ENCODE measurements at places on chromosomes 5 and 9. TPM values are rescaled to one million over a fixed set of nuclear protein-coding genes. Genes with fewer than 3 reads are reported as not detected.

GRCh38 chr5:111937094-111937493, 180.1 kb upstream of the NREP start:
- no peak for DNase-seq

GRCh38 chr9:85599540-85600105, 142.1 kb downstream of the AGTPBP1 start:
- DNase-seq = no peak

DNA sequence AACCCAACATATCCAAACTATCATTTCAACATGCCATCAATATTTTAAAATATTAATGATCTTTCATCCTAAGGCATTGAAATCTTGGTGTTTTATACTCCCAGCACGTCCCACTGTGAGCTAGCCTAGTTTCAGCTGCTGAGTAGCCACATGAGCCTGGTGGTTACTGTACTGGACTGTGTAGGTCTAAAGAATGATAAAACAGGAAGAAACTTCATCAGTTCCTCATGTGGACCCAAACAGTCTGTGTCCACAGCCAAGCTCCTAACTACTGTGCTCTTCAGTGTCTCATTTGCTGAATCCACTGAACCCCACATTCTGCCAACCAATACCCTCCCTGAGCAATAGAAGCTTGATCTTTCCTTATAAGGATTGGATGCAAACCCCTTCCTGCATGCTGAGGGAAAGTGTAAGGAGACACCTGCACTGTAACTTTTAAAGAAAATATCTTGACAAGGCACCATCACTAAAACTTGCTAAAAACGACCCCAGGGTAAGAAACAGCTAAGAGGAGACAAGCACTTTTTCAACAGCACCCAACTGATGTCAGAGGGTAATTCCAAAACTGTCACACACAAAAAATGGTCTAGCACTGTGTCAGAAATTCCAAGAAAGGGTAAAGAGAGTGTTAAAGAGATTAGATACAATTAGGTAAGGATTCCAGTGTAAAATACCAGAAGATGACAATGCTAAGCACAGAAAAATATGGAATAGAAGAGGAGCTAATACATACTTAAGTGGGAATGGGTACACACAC, 126.9 kb downstream of the SPOCK1 start:
- no peak for DNase-seq

The IFNK gene
- total RNA-seq = not detected

The HARS2 gene
- 24.6 TPM for total RNA-seq

The ADAM19 gene
- total RNA-seq = 24.0 TPM

GRCh38 chr5:131224387-131225201, 39.3 kb upstream of the CDC42SE2 start:
- peak; percentile 58 for DNase-seq

- no peak for DNase-seq
These were observed 134.6 kb downstream of the RAB3C start for GRCh38 chr5:58717303-58718007.

The PRUNE2 gene
- total RNA-seq = 41.5 TPM

- DNase-seq = no peak
These were observed 164.8 kb downstream of the ZSWIM6 start for GRCh38 chr5:61496860-61497259.

GRCh38 chr9:93232388-93232960, 48.5 kb downstream of the WNK2 start:
- DNase-seq = no peak

GRCh38 chr5:135561266-135561665, 17.5 kb downstream of the CXCL14 start:
- DNase-seq = no peak

GRCh38 chr9:99607842-99608448, 213.7 kb upstream of the NR4A3 start:
- DNase-seq = no peak

GRCh38 chr5:14917719-14918118, 46.1 kb upstream of the ANKH start:
- no peak for DNase-seq

The ZNF879 gene
- 5.1 TPM for total RNA-seq

DNA sequence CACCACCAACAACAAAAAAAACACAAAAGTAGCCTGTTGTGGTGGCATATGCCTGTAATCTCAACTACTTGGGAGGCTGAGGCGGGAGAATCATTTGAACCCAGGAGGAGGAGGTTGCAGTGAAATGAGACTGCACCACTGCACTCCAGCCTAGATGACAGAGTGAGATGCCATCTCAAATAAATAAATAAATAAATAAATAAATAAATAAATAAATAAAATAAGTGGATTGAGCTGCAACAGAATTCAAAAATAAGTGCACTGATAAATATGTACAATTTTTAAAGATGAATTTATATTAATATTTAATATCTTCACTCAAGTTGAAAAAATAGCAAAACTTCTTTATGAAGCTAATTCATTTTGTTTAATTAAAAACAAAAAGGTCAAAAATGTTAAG, 259.6 kb downstream of the IRX2 start:
- no peak for DNase-seq

- no peak for DNase-seq
These were observed 209.1 kb downstream of the ADGRV1 start for GRCh38 chr5:90767710-90768109.

DNA sequence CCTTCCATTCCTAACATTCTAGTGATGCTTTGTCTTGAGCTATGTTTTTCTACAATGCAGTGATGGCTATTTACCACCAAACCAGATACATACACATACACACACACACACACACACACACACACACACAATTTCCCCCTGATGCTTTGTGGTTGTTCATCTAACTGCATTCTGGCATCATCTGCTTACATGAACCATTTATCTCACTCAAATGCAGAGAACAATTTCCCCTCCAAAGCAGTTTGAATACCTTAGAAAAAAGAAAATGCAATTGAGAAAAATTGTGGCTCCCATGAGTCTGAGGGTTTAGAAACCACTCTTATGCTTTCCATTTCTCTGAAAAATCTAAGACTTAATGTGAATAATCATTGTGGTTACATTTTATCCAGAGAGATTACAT, 1024.8 kb downstream of the TLE4 start:
- DNase-seq = no peak

The OBP2B gene
- total RNA-seq = not detected

DNA sequence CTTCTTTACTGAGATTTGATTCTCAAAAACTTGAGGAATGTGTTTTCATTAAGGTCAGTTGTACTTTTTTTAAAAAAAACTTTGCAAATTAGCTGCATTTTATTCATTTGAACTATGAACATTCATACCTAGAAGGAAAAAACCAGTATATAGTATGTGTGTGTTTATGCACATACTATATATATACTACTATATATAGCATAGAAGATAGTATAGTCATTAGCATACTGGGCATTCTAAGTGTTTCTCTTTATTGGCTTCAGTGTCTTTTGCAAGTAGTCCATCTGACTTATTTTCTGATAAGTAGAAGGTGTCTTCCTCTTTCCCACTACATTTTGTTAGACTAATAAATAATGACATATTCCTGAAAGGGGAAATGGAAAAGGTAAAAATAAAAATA, 33.0 kb downstream of the ELOVL7 start:
- no peak for DNase-seq

DNA sequence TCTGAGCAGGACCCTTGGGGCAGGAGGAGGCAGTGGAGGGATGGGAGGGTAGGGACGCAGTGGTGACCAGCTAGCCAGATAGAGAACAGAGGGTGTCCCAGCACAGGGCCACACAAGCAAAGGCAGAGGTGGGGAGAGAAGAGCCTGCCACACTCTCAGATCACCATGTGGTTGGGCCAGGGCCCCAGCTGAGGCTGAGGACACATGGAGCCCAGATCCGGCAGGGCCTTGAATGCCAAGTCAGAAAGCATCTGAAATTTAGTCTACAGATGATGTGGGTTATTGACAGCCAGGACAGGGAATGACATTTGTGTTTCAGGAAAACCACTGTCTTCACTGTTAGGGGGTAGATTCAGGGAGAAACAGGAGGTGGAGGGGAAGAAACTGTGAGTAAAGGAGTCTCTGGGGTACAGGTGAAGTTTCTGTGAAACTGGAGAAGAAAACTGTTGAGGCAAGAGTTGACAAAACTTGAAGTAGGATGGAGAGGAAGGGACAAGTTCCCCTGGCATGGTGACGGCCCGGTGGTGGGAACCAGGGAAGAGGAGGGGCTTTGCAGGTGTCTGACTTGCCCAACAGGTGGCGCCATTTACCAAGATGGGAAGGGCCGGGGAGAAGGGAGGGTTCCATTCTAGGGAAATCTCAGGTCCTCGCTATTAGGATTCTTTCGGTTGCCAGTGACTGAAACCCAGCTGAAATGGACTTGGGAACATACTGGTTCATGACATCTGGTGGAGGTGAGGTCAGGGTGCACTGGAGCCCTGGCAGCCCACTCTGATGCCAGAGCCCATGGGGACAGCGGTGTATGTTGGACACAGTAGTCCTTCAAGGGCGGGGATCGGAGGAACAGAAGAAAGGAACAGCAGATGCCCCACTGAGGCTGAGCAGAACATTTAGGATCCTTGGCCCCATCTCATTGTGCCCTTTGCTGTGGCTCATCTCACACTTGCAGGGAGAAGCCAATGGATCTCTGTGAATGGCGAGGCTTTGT, 100.1 kb downstream of the KCNIP1 start:
- DNase-seq = peak; percentile 71
